ENCODE measurements at places on chromosomes 12 and 14. TPM values are rescaled to one million over a fixed set of nuclear protein-coding genes. Genes with fewer than 3 reads are reported as not detected.

GDF3 gene
- total RNA-seq = not detected

- H3K4me1 ChIP-seq = no peaks in the 10 kb centered on the region
- H3K36me3 ChIP-seq = 0 out of 2 replicates have a peak, but pooled peaks cover 2% of the 10 kb centered on the region
- no peak overlapping the region for H3K27ac ChIP-seq
- H3K27me3 ChIP-seq = no peaks in the 10 kb centered on the region
- DNase-seq = no peak
- H3K4me3 ChIP-seq = no peak overlapping the region
These were observed 16.9 kb upstream of the STON2 start for GRCh38 chr14:81416981-81417380.

- no peaks in the 10 kb centered on the region for H3K36me3 ChIP-seq
- no peak overlapping the region for H3K4me3 ChIP-seq
- no peak overlapping the region for H3K27ac ChIP-seq
These were observed 127.9 kb downstream of the PTCSC3 start for GRCh38 chr14:36048667-36049066.

TRHDE gene
- 0.08 TPM for total RNA-seq

OR4M1 gene
- total RNA-seq = not detected

GRCh38 chr14:24145690-24146452, 539 bp downstream of the PSME2 start:
- H3K4me1 ChIP-seq = peaks cover 3% of the 10 kb centered on the region
- H3K27me3 ChIP-seq = no peaks in the 10 kb centered on the region
- peak overlapping the region; percentile 56 for H3K27ac ChIP-seq
- no peak for DNase-seq

ANG gene
- total RNA-seq = 0.49 TPM

DNA sequence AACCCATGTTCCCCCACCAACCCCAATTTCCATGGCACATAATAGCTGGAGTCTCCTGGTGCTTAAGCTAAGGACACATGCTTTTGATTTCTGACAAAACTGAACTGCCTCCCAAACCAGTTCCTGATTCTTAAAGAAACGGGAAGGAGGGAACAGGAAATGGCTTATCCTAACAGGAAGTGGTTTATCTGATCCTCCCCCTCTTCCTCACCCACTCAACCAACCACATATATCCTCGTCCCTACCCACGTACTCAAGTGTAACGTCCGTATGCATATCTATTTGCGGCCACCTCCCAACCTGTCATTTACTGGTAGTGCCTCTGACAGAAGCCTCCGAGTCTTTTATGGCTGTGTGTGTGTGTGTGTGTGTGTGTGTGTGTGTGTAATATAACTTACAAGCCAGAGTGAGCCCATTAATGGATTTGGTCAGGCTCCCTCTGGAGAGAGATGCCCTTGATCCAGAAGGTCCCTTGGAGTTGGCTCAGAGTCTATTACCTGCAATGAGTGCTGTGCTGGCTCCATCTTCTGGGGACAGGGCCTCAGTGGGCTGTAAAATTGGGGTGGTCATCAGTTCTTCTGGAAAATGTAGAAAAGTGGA, 7.7 kb downstream of the DAZAP2 start:
- H3K36me3 ChIP-seq = peaks cover 13% of the 10 kb centered on the region
- H3K27me3 ChIP-seq = no peaks in the 10 kb centered on the region
- peak; percentile 29 for DNase-seq
- H3K27ac ChIP-seq = no peak overlapping the region

DNA sequence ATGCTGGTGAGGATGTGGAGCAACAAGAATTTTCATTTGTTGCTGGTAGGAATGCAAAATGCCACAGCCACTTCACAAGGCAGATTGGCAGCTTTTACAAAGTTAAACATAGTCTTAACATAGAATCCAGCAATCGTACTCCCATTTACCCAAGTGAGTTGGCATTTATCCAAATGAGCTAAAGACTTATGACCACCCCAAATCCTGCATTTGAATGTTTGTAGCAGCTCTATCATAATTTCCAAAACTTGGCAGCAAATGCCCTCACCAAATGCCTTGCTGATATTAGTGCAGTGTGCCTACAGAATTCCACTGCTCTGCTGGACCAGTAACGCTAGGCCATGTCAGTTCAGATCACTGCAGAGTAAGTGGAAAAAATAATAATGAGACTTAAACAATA, 120.7 kb upstream of the AMIGO2 start:
- DNase-seq = no peak
- H3K36me3 ChIP-seq = no peaks in the 10 kb centered on the region
- H3K4me1 ChIP-seq = no peaks in the 10 kb centered on the region
- H3K4me3 ChIP-seq = no peak overlapping the region

DNA sequence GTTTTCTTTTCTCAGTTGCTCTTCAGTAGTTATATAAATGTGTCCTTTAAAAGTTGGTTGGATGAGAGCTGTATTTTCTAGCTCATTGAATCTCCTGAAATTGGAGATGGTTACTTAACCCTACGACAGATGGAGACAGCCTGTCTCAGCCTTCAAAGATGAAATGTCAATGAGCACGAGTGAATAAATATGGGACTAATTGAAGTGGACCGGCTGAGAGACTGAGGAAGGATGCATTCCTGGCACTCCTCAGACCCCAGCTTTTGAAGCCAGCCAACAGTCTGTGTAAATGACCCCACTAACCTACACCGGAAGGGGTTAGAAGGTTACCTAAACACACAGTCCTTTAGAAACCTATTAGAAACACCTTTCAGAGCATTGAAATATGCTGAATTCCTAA, 46.6 kb downstream of the PDZRN4 start:
- DNase-seq = no peak
- H3K4me1 ChIP-seq = no peaks in the 10 kb centered on the region
- H3K4me3 ChIP-seq = no peak overlapping the region

Data from SJCRH30 (cell line).